Right renal pelvis (tissue), 4 donors: ENCODE measurements at places on chromosomes 6 and 20. TPM values are rescaled to one million over a fixed set of nuclear protein-coding genes. Genes with fewer than 3 reads are reported as not detected.

SLC22A16 gene
- 0.33 TPM for polyA plus RNA-seq

SAMD5 gene
- 17.6 TPM for polyA plus RNA-seq

GRM4 gene
- 0.49 TPM for polyA plus RNA-seq

CCN5 gene
- polyA plus RNA-seq, result 0.07 TPM

ADTRP gene
- 2.9 TPM for polyA plus RNA-seq

SLC13A3 gene
- 10.2 TPM for polyA plus RNA-seq

EPB41L1 gene
- 69.3 TPM for polyA plus RNA-seq

XKR7 gene
- polyA plus RNA-seq, result 0.35 TPM

GRCh38 chr6:31214516-31214915 lies 44.0 kb upstream of the POU5F1 start:
- DNase-seq, result no peak

GRCh38 chr20:56447227-56447626 lies 21.2 kb upstream of the RTF2 start:
- DNase-seq, result no peak

DNA sequence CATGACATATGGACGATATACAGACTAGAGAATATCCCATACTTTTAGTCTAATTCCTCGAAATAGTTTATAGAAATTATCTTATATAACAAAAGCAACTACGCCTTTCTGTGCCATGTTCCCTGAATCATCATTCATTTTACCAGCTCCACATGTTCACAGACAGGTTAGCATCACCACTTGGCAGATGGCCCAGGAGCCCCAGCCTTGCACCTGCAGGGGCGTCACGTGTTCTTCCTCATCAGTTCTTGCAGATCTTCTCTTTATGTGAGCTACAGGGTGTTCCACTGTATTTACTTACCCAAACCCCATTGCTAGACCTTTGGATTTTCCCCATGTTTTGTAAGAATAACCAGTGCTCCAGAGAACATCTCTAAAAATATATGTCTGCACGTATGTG lies 12.6 kb upstream of the BNIP5 start:
- DNase-seq, result no peak

- DNase-seq, result no peak
Observed at GRCh38 chr6:157961832-157962575, 19.7 kb upstream of the SYNJ2 start.

DNA sequence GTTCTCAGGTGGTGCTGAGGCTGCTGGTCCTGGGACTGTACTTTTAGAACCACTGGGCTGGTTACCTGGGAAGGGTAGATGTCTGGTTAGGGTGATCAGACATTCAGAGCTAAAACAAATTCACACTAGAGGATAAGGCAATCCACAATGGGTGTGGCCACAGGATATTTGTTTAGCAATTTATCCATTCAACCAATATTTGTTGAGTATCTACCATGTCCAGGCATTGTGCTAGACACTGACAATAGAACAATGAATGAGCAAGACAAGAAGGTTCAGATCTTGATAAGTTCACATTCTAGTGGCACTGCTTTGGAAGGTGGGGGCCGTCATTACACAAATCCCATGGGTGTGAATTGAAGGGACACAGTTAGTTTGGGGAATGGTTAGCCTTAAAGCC lies 131.7 kb downstream of the BCAS1 start:
- no peak for DNase-seq

- DNase-seq, result no peak
Observed at GRCh38 chr6:104705916-104706442, 153.7 kb downstream of the HACE1 start.

GRCh38 chr20:24364482-24364881 lies 104.9 kb upstream of the SYNDIG1 start:
- no peak for DNase-seq

- DNase-seq, result peak; percentile 22
Observed at GRCh38 chr6:155248008-155249001, 15.5 kb upstream of the CLDN20 start.

- no peak for DNase-seq
Observed at GRCh38 chr6:104689551-104690205, 170.0 kb downstream of the HACE1 start.

GRCh38 chr6:170022827-170023619 lies 267.9 kb downstream of the DLL1 start:
- DNase-seq, result no peak

DNA sequence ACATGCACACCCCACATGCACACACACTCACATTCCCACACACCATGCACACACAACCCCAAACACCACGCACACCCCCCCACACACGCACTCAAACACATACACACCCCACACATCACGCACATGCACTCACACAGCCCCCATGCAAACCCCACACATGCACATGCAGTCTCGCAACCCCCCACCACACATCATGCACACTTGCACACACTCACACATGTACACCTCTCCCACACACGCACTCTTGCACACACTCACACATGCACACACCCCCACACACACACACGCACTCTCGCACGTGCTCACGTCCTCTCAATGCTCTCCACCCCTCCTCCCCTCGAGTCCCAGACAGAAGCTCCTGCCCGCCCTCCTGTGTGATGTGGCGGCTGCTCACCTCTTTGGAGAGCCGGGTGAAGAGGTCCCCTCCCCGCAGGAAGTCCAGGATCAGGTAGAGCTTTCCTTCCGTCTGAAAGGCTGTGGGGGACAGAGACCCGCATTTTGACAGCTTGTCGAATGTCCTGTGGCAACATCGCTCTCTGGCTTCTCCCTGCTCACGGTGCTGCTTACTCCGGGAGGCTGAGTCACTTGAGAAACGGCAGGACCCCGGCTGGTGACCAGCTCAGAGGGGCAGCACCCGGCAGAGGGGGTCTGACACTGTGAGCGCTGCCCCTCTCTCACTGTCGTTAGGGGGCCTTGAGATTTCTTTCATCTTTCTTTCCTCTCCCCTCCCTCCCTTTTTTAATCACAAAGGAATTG lies 78.5 kb downstream of the RAMACL start:
- no peak for DNase-seq

DNA sequence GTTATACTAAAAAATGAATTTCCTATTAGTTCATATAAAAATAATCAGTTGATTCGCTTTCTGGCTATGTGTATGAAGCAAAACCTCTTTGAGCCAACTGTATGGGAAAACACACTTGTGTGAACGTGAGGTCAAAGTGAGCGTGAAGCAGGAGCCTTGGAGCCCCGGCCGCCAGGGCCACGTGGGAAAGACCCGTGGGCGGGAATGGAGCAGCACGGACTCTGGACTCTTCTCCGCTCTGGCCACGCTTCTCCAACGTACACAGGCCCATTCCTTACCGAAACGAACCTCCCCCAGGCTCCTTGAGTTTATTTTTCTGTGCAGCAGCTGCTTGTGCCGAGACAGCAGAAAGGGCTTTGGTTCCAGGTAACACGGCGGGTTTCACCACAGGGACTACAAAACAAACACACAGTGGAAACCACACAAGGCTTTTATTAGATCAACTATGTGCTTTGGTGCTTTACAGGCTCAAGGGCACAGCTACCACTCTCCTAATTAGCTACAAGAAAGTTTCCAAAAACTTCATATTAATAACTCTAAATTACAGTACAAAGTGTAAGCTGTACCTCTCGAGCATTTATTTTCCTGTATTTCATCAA lies 62.7 kb downstream of the TAF4 start:
- DNase-seq, result no peak

GRCh38 chr20:24721891-24722568 lies 227.0 kb upstream of the CST7 start:
- no peak for DNase-seq

DNA sequence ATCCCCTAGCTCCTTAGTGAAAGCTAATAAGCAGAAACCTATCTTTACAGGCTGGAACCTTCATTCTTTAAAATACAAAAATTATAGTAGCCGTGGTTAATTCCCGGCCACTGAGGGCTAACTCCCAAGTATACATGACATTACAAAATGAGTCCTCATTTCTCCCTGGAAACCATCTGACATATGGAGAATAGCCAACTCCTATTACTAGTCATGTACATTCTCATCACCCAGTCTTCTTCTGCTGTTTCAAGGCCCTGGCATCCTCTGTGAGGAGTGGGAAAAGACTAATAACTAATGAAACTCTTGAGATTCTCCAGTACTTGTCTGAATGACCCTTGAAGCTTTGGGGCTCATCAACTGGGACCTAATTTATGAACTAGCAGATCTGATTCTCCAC lies 30.2 kb downstream of the CSNK2A1 start:
- DNase-seq, result no peak

DNA sequence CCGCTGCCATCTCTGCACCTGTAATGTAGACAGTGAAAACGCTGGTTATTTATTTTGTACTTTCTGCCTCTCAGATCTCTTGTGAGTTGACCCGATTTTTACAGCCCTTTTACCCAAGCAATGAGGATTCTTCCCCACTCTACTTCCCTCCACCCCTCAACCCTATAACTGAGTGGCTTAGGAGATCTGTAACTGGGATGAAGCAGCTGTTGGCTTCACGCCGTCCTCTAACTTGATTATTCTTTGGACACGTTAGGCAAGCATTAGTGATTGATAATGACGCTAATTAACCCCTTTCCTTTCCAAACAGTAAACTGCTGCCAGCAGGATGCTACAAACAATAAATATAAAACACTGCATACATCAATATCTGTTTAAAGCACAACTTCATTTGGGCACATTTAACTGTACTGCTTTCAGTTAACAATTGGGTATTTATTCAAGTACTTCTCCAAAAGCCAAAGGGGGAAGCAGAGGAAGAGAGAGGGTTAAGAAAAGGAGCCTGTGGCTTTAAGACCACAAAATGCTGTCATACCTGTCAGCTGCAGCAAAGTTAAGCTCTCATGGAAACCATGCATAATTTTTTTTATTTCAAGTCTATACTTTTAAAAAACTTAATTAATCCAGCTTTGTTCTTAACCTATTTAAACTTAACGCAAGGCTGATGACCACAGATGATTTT lies 21.2 kb downstream of the TFAP2A start:
- no peak for DNase-seq

- no peak for DNase-seq
Observed at GRCh38 chr6:901696-902460, 208.9 kb upstream of the EXOC2 start.

- no peak for DNase-seq
Observed at GRCh38 chr6:167328086-167328485, 3.2 kb downstream of the TTLL2 start.

DNA sequence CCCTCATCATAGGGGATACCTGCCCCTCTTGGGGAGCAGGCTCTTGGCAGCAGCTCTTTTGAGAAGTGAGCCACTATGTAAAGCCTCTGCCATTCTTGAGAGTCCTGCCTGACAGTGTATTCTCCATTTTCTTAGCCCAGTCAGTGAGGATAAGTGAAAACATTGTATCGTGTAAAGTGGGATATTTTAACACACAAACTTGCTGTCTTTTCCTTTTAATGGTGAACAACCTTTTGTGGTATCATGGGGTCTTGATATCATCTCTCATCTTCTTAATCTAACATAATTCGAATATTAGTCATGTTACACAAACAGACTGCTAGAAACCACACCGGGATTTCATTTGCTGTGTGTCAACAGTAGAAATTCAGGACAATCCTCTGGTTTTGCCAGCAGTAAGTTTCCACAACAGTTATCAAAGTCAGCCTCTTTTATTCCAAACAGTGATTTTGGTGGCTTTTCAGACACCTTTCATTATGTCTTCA lies 136.2 kb downstream of the HIVEP1 start:
- no peak for DNase-seq
